ENCODE measurements at places on chromosomes 2 and 18.

- DNase-seq: no peak
Observed at GRCh38 chr2:113847144-113847543, 42.7 kb upstream of the ACTR3 start.

DNA sequence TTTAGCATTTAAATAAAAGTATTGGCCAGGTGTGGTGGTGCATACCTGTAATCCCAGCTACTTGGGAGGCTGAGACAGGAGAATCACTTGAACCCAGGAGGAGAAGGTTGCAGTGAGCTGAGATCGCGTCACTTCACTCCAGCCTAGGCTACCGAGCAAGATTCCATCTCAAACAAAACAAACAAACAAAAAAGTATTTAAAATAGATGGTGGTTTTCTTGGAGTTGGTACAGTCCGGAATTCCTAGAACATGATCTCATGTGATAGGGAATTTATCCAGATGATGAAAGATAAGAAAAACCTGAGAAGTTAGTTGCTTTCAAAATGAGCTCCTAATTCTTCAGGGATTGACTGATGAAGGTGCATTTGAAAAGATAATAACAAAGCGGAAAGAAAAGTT is 62.0 kb downstream of the BIRC6 start:
- no peak for DNase-seq

DNA sequence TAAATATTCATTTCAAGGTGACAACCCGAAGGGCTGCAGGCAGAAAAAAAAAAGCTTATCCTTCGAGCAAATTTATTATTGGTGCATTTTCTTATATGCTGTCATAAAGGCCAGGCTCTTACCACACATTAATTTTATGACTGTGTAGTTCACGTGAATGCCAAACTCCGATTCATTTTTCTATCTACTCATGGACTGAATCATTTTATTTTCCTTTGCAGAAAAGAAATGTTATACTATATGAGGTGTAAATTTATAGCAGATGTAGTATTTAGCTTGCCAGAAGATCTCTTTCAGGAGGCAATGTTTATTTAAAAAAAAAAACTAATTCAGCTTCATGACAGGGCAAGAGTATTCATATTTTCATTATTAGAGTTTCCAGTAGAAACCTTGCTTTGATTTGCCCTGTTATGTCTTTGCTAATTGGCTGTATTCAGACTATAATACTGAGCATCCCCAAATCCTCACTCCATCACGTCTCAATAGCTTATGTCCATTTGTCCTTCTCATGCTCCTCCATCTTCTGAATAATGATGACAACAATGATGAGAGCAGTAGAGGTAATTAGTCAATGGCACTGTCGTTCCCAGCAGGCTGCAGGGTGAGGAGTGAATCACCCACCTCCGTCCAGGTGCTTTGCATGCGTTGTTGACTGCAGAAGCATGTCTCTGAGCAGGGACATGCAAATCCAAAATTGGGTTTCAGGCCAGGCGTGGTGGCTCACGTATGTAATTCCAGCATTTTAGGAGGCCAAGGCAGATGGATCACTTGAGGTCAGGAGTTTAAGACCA is 101.1 kb upstream of the RAB12 start:
- DNase-seq: no peak

DNA sequence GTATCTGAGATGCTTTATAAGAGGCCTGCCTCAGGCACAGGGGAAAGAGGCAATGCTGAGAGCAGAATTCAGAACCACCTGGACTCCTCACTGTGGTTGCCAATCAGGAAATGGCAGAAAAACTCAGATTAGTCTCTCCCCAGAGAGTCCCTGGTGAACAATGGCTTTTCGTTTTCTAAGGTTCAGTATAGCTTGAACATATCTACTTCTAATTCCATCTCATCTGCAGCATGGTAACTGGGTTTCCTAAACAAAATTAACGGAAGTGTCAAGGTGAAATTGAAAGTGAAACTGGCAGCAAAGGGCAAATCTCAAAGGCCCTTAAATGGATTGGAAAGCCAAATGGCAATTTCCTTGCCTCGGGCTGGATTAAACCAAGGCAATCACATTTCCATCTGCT is 480.2 kb upstream of the ACVR2A start:
- DNase-seq: no peak

DNA sequence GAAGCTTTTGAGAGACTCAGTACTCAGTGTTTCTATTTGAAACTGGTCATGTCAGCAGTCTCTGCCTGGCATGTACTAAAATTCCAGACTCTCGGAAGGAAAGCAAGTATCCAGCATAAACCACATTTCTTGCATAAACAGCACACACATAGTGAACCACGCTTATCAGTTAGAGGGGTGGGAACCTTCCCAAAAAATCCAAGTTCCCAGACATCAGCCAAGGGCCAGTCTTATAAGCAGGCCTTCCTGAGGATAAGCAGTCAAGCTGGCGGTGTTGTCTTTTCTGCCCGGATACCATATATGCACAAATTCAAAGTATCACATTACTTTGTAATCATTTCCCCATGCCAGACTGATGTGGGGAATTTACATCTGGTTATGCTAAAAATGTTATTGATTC is 73.6 kb downstream of the ST6GAL2 start:
- no peak for DNase-seq

GRCh38 chr2:172970660-172971059 is 105.0 kb upstream of the MAP3K20 start:
- DNase-seq: no peak

GRCh38 chr2:47014564-47015051 is 99.0 kb upstream of the MCFD2 start:
- no peak for DNase-seq

DNA sequence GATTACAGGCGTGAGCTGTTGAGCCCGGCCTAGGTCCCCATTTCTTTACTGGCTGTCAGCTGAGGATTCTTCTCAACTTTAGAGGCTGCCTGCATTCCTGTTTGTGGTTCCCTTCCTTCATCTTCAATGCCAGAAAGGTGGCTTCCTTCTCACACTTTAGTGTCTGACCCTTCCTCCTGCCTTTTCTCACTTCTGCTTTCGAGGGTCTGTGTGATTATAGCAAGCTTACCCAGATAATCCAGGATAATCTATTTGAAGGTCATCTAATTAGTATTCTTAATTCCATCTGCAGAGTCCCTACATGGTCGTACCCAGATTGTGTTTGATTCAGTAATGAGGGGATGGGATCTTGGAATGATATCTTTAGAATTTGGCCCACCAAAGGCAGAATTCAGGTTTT is 157.4 kb downstream of the TANC1 start:
- DNase-seq: no peak

DNA sequence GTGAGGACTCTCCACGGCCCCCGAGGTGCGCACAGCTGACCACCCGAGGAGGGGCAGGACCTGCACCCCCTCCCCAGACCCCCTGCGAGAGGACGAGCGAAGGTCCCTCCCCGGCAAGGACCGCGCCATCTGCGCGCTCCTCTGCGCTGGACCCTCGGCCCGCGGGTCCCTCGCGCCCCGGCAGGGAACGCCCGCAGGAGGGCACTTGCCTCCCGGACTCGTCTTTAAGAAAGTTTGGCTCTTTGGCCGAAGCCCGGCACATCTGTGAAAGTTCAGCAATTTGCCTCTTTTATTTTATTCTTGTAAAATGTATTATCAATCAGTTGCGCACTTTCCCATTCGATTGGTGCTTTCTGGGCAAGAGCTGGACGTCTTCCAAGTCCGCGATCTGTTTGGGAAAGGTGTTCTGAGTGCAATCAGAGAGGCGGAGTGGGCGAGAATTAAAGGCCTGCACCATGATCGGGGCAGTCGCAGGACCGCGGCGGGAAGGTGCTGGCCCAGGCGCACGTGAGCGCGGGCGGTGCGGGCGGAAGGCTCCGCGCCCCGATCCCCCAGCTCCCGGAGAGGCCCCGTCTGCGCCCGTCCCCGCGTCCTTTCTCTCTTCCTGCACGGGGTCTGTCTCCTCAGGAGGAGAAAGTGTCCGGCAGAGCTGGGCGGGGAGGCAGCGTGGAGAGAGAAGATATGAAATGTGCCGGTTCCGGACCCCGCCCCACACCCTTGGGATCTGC is 1.6 kb upstream of the ALKAL2 start:
- peak; percentile 27 for DNase-seq

DNA sequence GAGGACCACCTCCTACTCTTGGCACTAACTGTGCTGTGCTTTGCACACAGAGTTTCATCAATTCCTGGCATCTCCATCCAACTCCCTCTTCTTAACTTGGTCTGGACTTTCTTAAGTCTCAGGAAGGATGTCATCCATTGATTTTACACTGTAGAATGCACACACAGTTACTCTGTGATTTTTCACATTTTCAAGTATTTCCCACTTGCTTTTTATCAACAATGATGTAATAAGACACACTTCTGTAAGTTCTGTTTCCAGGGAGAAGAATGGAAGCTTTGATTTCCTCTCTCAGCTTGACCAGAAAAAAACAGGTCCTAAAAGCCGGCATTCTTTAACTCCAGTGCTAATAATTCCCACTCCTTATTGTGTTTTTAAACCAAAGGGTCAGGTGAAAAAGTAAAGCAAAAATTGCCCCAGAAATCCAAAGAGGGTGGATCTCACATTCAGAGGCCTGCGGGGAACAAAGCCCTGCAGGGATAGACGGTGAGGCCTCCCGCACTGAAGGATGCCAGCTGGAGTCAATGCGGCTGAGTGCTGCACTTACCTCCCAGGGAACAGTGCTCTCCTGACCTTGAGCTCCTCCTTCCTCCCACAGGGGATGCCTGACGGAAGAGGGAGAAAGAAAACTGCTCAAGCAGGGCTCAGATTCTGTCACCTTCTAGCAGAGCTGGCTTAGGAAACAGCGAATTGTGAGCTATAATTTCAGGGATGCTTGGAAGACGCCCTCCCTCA is 83.1 kb downstream of the PDCL3 start:
- DNase-seq: no peak

- no peak for DNase-seq
Observed at GRCh38 chr2:239918749-239919148, 106.4 kb downstream of the NDUFA10 start.

GRCh38 chr2:206627632-206628031 is 14.7 kb upstream of the FAM237A start:
- no peak for DNase-seq

GRCh38 chr2:65158557-65158956 is 28.7 kb upstream of the RAB1A start:
- DNase-seq: no peak

DNA sequence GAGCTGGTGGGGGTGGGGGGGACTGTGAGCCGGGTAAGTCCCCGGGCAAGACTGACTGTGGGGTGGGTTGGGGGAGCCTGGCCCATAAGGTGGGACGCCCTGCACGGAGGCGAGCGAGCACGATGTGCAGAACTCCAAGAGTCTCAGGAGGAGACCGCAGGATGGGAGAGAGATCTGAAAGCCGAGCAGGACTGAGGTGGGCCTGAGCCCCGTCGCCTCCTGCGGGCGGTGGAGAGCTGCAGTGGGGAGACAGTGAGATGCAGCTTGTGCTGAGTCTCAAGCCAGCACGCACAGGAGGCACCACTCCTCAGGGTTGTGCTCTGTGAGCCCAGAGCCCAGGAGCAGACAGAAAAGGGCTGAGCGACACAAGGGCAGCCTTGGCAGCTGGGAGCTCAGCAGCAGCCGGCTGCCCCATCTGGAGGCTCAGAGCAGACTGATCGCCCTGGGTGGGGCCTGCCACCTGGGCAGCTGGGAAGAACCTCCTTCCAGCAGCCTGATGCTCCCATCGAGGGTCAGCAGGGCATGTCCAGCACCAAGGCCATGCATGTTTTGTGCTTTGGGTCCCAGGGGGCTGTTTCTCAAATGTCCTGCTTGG is 15.9 kb downstream of the ARHGEF4 start:
- no peak for DNase-seq

DNA sequence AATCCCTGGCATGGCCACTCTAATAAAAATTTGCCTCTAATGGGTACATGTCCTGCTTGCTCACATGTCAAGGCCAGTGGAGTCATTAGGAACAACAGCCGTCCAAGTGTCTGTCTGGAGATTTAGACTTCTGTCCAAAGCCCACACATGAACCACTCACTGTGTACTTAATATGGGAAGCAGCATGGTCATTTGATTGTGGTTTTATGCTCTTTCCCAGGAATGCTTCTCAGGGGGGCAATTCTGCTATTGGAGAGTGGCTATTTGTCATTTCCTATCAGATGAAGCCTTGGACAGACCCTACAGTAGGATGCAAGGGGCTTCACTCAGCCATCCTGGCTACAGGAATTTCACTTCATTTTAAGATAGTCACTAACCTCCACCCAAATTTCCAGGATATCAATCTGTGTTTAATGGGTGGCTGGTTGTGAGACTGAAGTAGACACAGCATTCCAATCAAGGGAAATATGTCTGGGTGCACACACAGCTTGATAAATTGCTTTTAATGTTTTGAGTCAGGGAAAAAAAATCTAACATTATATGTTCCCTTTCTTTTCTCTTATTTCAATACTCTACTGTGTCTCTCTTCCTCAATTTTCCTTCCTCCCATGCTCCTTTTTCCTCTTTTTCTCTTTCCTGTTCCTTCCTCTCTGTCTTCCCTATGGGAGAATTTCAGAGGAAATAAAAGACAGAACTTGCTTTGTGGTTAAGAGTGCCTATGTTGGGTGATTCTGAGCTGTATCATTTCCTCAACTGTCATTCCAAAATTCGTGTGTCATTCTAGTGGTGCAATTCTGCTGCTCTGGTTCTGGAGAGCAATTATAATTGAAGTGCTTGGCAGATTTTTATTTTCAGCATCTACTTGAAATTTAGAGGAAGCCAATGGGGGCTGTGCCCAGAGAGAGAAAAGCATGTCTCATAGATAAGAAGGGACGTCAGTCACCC is 320.1 kb downstream of the OSR1 start:
- no peak for DNase-seq

GRCh38 chr18:8705238-8705960 is at the start of gene MTCL1:
Gene MTCL1 (plus strand): TSS chr18:8705556. CDS start chr18:8705661, 105 bp downstream.
- DNase-seq: peak; percentile 39

GRCh38 chr18:70415823-70416488 is 127.1 kb downstream of the SOCS6 start:
- DNase-seq: no peak

GRCh38 chr2:7950035-7950612 is 731.7 kb upstream of the ID2 start:
- DNase-seq: no peak

DNA sequence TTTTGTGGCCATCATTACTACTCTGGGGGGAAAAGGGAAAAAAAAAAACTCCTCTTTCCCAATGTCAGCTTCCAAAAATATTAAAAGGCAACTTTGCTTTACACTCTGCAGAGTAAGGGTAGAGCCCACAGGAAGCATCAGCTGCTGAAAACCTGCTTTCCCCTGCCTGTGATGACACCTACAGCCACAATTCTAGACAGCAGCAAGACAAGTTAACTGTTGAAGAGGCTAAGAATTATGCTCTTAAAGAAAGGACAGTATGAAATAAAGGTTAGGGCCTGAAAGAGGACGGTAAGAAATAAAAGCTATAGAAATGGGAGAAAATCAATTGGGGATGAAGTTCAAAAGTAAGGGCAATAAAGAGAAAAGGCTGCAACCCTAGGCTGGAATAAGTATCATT is 3.0 kb downstream of the PDE11A start:
- DNase-seq: no peak

GRCh38 chr2:55155764-55156281 is 76.3 kb downstream of the CLHC1 start:
- no peak for DNase-seq

DNA sequence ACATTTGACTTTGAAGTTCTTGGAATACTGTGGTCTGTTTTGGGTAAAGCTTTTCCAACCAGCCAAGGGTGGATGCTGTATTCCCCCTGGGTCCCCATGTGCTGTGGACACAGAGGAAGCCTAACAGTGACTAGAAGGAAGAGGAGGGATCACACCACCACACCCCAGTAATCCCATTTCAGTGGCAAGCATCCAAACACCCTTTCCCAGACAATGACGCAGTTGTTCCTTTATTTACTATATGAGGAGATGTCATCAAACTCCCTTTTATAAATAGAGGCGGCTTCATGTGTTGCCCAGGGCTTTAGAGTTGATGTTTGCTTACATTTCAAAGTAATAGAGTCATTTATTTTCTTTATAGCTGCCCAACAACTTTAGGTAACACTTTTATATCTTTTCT is 959.4 kb upstream of the GYPC start:
- DNase-seq: no peak

- no peak for DNase-seq
Observed at GRCh38 chr2:104538077-104538476, 315.8 kb upstream of the POU3F3 start.

Data from endothelial cell (in vitro differentiated cells).